ENCODE measurements at places on chromosomes 4 and X.

DNA sequence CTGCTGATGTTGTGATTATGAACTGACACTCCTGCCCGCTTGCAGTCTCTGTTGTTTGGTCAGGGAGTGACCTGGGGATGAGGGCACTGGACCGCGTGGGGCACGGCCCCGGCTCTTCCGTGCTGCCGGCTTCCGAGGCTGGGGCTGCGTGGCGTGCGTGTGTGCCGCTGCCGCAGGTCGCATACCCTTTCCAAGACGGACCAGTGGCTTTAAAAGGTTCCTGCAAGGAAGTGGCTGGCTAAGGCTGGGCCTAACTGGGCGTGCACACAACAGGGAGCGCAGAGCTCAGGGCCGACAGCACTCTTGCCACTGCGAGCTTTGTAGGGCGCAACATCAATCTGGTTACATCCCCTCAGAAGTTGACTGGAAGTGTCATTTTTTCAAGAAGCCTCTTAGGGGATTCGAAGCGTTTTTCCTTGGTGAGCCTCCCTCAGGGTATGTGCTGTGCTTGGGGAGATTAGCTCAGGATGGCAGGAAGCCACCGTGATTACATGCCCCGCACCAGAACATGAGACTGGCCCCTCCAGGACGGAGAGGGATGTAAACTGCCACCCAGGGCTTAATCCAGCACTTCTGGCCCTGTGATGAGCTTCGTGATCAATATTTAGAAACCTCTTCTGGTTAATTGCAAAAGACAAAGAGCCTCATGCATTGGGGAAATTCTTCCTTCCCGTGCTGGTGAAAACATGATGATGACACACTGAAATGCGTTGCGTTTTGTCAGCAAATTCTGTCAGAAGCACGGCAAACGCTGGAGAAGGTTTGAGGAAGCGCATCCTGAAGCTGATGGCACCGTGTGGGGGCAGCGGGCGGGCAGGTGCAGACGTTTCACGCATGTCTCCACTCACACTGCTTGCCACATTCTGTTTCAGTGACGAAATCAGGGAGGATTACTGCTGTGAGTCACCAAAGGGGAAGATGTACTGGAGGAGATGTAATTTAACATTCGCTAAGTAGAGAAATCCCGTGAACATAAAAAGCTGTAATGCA is 11.1 kb downstream of the MAEA start:
- DNase-seq = no peak

DNA sequence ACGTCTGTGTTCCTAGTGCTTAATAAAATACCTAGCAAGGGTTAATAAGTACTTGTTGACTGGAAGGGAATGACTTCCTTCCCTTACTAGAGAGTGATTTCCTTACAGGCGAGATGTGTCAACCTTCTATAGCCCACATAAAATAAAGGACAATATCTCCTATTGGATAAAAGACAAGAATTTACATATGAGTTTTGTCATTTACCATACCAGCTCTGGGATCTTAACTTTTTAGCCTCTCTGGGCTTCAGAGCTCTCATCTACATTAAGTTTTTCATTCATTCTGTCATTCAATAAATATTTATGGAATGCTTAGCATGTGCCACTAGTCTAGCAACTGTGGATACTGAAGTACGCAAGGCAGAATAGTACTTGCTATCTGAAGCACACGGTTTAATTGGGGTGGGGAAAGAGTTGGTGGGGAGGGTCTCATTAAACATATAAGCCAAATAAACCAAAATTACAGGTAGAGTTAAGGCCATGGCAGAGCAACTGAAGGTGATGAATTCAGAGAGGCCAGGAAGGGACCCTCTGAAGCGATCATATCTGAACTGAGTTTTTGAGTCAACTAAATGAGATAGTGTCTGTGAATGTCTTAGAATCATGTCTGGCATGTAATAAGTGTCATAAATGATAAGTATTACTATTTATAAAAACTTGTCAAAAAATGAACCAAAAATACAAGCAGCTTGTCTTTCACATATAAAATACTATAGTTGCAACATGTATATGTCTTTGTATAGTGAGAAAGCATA is 91.6 kb upstream of the BMP2K start:
- no peak for DNase-seq

DNA sequence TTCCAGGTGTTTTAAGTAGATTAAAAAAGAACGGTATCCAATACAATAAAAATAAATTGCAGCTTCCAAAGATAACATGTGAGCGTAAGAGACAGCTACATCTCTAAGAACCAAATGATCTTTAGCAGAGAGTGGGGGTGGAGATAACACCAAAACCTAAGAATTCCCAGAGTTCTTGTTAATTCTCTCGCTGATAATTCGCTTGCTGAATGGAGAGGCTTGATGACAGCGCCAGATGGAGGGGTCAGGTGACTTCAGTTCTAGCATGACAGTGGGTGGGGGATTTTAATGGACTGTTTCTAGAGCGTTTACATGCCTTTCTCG is 2.3 kb downstream of the CLCN4 start:
- peak; percentile 72 for DNase-seq

- DNase-seq = no peak
These were observed 181.4 kb downstream of the AMELX start for GRCh38 chrX:11474576-11474975.

DNA sequence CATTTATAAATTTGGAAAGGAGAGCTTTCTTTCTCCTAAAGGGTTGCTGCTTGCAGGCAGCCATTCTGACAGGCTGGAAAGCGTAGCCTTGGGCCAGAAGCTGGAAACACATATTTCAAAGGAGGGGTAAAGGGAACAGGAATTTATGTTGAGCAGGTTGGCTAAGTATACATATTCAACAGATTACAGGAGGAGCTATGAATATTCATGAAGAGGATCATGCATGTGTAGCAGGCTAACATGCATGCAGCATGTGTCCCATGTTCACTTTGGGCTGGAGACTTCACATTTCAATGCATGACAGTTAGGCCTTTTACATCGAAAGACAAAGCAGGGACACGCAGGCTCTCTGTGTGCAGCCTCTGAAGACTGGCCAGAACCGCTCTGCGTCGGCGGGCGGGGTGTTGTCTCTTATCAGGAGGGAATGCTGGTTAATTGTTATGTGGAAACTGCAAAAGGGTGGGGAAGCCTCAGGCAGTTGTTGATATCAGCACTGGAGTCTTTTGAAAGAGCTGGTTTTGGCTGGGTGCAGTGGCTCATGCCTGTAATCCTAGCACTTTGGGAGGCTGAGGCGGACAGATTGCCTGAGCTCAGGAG is 31.5 kb downstream of the CASP3 start:
- DNase-seq = no peak

DNA sequence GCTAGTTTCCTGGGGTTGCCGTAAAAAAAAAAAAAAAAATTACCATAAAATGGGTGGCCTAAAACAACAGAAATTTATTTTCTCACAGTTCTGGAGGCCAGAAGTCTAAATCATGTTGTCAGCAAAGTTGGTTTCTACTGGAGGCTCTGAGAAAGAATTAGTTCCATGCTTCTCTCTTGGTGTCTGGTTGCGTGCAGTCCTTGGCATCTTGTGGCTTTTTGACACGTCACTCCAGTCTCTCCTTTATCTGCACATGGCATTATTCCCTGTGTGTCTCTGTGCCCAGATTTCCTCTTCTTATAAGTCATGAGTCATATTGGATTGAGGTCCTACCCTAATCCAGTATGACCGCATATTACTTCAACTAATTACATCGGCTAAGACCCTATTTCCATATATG is 38.7 kb downstream of the SPATA4 start:
- no peak for DNase-seq

DNA sequence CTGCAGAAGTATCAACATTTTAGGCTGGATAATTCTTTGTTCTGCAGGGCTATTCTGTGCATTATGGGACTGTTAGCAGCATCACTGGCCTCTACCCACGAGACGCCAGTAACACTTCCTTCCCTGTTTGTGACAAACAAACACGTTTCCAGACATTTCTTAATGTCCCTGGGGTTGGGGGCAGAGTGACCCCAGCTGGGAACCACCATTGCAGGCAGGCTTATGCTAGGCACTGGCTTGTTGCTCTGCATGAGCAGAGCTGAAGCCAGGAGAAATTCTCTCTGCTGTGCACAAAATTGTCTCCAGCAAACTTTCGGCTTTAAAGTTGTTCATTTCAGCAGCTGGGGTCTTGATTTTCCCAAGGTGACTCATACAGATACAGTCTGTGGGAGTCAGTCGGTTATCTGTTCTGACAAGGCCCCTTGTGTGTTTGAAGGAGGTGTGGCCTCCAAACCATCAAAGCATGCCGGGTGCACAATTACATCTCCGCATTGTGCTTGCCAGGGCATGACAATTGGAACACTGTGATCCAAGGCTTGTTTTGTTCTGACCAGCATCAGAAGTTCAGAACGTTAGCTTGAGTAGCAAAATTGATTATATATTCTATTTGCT is 156.4 kb upstream of the BOD1L1 start:
- no peak for DNase-seq

DNA sequence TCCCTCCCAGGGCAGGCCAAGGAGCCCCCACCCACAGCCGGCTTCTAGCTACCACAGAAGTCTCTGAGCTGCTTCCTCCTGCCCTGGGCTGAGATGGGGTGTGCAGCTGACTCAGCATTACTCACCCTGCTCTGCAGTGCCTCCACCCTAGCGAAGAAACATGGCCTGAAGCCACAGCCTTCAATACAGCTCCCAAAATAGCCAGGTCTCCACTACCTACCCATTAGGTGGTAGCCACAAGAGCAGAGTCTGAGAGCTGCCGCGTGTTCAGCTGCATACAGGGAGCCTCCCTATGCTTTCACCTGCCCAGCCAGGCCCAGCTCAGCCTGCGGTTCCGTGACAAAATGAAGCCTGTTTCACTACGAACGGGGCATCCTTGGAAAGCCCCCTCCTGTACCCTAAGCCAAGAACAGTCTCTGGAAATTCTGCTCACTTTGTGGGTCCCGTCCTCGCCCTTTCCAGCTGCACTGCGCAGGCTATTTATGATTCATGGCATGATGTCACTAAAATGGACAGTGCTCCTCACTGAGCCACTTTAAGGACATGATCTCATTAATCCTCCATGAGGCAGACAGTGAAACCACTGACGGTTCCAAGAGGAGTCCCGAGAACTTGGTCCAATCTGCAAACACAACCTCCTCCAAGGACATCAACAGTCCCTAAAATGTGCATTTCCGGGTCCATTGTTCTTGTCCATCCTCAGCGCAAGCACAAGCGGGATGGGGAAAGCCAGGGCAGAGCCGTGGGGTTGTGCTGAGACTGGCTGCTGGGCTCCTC is 20.2 kb downstream of the WDR1 start:
- no peak for DNase-seq

GRCh38 chr4:145815626-145816025 is 123.0 kb downstream of the ZNF827 start:
- no peak for DNase-seq
